ENCODE measurements at places on chromosomes 6 and 20.

- DNase-seq = no peak
These were observed 10.3 kb downstream of the NFKBIL1 start for GRCh38 chr6:31557443-31558317.

GRCh38 chr20:58635279-58635665 is 15.8 kb upstream of the STX16 start:
- no peak for DNase-seq

- DNase-seq = no peak
These were observed 207.5 kb upstream of the OPRM1 start for GRCh38 chr6:153831350-153832078.

- no peak for DNase-seq
These were observed 374.3 kb downstream of the CDH26 start for GRCh38 chr20:60332523-60332922.

- DNase-seq = no peak
These were observed 412 bp upstream of the TUBB1 start for GRCh38 chr20:59018817-59019216.

DNA sequence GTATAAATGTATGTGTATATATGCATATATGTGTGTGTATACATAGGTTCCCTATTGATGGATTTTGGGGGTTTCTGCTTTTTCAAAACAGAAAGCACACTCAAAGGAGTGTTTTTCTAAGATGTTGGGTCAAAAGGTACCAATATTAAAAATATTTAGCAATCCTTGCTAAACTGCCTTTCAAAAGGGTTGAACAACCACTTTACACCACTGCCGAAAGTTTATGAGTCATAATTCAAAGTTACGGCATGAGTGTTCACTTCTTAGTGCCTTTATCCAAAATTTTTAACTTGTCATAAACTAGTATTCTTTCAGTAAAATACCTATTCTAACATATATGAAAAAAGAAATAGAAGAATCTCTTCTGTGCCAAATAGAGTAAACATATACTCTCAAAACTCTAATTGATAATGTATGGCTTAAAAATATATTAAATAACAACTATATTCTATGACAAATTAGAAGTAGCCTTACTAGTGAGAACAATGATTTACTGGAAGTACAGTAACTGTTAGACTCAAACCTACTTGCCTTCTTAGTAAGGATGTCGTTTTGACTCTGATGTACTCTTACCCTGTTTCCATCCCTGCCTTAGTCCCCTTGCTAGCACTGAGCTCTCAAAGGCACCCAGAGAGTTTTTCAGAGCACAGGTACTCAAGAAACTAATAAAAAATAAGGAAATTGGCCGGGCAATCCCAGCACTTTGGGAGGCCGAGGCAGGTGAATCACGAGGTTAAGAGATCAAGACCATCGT is 136.1 kb downstream of the INSM1 start:
- no peak for DNase-seq

DNA sequence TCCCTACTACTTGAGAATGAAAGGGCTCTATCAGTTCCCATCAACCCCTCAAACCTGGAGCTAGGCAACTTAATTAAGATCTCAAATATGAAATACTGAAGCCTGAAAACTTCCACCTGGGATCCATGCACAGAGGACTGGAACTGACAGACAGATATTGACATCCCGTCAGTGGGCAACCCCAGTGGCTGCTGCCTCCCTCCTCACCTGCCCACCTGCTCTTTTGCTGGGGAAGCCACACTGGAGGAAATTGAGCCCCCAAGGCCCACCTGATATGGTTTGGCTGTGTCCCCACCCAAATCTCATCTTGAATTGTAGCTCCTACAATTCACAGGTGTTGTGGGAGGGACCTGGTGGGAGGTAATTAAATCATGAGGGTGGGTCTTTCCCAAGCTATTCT is 192.8 kb downstream of the LRFN2 start:
- DNase-seq = no peak

- no peak for DNase-seq
These were observed 689.7 kb downstream of the EPM2A start for GRCh38 chr6:145045582-145045981.

- DNase-seq = no peak
These were observed at the start of gene SLC2A10 for GRCh38 chr20:46709459-46710152. TSS of gene SLC2A10 (plus strand) at chr20:46709649. CDS start at chr20:46709737, 88 bp downstream.

DNA sequence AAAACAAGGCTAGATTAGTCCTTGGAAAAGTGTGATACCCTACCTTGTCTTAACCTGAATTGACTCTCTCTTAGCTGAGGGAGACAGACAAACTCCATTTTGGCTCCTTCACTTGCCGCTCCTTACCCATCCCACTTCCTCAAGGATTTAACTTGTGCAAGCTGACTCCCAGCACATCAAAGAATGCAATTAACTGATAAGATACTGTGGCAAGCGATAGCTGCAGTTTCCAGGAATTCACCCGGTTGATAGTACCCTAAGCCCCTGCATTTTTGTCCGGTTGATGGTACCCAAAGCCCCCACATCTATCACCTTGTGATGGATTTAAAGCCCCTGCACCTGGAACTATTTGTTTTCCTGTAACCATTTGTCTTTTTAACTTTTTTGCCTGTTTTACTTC is 1.9 kb upstream of the SERINC3 start:
- no peak for DNase-seq

DNA sequence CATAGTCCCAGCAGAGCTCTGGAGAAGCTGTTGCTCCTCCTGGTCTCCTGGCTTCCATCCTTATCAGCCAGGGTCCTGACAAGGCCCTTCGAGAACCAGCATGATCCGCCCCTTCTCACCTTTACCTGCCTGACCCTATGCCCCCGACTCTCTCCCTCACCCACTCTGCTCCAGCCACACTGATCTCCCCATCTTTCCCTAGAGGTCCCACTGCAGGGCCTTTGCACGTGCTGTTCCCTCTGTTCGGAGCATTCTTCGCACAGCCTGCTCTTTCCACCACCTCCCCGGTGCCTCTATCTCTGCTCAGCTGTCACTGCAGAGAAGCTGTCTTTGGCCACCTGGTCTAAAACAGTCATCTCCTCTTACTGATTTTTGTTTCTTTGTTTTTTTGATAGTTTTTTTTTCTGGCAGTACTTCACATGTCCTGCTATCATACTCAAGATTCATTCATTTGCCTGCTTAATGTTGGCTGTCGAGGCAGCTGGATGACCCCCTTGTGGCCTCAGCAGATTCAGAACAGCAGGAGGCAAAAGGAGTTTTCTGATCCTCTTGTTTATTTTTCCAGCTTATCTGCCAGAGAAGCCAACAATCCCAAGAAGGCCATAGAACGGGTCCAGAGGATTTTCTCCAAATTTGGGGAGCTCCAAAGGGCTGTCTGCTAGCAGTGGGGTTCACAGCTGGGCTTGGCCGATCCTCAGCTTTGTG is 1.6 kb upstream of the PTGIS start:
- DNase-seq = no peak

DNA sequence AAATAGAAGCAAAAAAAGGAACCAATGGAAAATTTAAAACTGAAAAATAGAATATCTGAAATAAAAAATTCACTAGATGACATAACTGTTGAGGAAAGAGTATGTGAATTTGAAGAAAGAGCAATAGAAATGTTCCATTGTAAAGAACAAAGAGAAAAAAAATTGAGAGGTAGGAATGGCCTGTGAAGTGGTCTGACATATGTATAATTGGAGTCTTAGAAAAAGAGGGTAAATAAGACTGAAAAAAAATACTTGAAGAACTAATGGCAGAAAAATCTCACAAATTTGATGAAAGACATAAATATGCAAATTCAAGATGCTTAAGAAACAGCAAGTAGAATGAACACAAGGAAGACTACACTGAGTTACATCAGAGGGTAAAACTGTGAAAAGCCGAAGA is 93.4 kb downstream of the QKI start:
- no peak for DNase-seq

- DNase-seq = no peak
These were observed 22.9 kb downstream of the SLC17A2 start for GRCh38 chr6:25907475-25908014.

- no peak for DNase-seq
These were observed 30.5 kb upstream of the XRN2 start for GRCh38 chr20:21272679-21273078.

DNA sequence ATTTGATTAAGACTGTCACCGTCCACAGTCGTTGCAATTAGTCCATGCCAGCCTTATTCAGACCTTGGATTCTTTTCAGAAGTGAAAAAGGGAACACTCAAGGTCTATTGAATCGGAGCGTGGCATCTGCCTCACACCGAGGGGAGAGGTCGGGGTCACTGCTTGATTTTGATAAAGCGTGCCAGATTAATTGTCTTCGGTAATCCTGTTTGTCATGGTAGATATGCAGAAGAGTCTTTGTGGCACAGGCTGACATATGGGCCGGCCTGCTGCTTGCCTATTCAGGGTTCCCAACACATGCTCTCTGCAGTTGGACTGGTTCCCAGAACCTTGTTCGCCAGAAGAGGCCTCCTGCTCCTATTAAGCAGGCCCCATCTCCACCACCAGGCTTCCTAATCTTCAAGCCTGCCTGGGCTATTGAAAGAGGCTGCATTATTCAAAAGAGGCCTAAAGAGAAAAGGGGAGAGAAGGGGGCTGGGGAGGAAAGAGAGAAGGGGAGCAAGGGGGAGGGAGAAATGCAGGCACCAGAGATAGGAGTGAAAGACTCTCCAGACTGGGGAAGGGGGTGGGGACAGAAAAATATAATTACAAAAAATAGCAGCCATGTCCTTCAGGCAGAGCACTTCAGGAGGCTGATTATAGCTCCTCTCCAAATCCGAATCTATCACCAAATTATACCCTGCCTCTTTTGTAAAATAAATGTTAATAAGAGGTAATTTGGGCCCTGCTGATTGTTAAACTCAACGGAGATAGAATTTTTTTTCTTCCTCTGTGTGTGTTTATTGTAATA is 611.3 kb downstream of the HDGFL1 start:
- DNase-seq = no peak

DNA sequence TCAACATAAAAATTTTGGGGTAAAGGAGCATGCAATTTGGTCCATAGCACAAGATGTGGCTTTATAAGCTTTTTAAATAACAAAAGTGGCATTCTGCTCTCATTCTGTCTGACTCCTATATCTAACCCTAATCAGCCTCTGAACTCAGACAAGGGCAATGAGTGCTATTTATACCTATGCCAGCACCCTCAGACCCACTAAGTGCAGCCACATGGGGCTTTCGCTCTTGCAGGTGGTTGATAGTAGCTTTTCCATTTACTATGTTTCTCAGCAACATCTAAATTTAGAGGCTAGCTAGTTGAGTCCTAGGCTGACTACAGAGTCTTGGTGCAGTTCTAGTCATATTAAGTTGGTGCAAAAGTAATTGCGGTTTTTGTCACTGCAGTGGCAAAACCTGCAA is 217.1 kb upstream of the THBS2 start:
- no peak for DNase-seq

GRCh38 chr20:62305149-62305764 is 2.5 kb downstream of the ADRM1 start:
- DNase-seq = no peak

DNA sequence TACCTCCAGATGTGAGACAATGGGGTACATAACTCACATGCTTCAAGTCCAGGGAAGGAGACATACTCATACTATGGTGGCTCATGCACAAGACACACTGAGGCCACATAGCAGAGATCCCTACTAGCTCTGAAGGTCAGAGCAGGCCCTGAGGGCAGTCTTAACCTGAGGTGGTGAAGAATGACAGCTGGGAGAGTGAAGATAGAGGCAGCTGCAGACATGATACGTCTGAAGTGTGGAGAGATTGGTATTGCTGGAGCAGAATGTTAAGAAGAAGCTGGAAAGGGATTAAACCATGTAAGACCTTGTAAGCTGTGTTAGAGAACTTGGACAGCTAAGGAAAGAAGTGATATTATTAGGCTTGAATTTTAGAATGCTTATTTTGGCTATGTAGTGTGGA is 32.9 kb downstream of the PGM3 start:
- no peak for DNase-seq

DNA sequence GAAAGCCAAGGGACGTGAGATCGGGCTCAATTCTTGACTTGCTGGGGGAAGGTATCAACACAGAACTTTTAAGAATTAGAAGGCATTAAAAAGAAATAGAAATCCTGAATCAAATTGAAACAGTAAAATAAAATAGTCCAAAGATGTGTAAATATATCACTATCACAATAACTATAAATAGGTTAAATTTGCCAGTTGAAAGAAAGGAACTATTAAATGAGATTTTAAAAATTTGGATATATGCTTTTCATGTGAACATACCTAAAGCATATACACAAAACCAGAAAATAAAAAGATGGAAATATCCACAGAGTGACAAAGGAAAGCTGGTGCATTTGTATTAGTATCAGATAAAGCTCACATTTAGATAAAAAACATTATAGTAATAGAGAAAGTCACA is 152.4 kb upstream of the ESR1 start:
- DNase-seq = no peak

DNA sequence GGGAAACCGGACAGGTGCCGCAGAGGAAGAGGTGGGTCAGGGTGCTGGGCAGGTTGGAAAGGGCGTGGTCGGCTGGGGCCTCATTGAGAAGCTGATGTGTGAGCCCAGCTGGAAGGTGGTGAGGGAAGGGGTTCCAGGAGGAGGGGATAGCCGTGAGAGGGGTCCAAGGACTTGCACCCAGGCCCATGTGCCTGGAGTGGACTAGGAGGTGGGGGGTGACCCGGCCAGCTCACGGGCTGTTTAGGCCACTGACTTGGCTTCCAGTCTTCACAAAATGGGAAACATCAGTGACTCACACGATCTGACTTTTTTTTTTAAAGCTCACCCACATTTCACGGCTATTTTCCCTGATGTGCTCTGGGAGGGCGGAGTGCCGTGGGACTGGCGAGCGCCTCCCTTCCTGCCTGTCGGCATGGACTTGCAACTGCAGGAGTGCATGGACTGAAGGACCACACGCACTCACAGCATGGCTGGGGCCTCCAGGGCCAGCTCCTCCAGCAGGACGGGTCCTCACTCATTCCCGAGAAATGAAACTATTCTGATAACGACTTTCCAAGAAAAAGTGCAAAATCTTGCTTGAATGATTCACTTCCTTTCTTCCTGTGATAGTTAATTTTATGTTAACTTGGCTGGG is 13.5 kb upstream of the PDE10A start:
- DNase-seq = no peak

DNA sequence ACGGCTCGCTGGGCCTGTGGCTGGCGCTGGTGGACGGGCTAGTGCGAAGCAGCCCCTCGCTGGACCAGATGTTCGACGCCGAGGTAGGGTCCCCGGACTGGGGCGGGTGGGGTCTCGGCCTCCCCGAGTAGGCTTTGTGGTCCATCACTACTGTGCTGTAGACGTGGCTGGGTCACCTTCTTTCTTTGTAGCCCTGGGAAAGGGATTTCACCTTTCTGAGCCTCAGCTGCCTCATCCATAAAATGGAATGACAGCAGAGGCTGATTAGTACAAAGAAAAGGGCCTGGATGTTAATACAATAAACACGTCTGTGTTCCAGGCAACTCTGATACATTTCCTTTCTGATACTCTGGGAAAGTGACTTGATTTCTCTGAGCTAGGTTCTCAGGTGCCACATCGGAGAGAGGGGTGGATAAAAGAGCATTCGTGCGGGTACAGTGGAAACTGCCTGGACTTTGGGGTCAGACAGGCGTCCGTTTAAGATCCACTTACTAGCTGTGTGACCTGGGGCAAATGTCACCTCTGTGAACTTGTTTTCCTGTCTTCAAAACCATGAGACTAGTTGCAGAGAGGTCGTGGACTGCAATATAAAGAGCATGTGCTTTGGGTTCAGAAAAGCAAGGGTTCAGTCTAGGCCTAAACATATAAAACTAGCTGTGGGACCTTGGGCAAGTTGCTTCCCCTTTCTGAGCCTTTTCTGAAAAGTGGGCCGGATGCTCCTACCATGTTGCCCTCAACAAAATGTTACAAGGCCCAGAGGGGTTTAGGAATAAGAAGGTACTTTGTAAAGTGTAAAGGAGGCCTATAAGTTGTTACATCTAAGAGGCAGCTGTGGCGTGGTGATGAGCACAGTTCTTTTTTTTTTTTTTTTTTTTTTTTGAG is 896 bp downstream of the SYS1 start:
- DNase-seq = no peak

Measured in hematopoietic multipotent progenitor cell treated with erythropoietin and hydrocortisone succinate and interleukin-3 and kit ligand, for 17 days (in vitro differentiated cells).